T-helper 17 cell (primary cell): ENCODE measurements at places on chromosomes 4 and X.

DNA sequence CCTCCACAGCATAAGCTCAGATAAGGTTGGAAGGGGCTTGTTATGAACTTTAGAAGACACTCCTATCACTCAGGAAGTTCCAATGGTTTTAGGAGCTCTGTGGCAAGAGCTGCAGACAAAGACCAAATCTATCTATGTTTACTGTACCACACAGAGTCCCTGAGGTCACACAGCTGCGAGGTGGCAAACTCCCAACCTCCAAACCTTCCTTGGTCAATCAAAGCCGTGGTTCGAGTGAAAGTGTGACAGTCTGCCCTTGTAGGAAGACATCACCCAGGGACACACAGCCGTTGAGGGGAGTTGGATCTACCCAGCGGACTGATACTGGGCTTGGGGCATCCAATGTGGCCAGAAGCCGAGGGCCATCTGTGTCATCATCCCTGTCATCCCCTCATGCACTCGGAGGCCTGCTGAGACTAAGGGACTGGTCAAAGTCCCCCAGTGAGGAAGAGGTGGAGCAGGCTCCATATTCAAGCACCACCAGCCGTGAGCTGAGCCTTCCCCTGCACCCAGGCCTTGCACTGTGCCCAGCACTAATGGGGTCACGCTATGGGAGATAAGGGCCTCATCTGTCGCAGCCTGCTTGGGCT, 26.8 kb downstream of the MAN2B2 start:
- no peak for DNase-seq

- no peak for DNase-seq
Observed at GRCh38 chrX:14173873-14174272, 144.2 kb upstream of the GEMIN8 start.

- no peak for DNase-seq
Observed at GRCh38 chrX:51461053-51462044, 35.0 kb downstream of the NUDT11 start.

GRCh38 chrX:5957506-5957905, 271.2 kb downstream of the NLGN4X start:
- no peak for DNase-seq

DNA sequence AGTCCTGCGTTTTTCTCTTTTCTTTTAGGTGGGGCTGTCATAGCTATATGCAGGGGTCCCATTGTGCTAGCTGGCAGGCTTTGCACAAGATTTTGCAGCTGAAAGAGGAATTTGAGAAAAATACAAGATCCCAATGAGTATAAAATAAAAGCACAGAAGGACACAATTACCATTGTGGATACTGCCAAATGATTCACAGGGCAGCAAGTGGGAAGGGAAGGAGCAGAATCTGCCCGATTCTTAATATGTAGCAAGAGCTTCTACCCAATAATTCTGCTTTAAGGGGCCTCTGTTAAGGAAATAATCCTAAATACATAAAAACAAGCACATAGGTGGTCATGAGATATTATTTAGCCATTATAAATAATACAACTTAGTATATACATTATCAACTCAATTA, 25.9 kb upstream of the ING2 start:
- DNase-seq, result no peak

GRCh38 chrX:70336767-70337166, 46.9 kb downstream of the KIF4A start:
- DNase-seq, result no peak

DNA sequence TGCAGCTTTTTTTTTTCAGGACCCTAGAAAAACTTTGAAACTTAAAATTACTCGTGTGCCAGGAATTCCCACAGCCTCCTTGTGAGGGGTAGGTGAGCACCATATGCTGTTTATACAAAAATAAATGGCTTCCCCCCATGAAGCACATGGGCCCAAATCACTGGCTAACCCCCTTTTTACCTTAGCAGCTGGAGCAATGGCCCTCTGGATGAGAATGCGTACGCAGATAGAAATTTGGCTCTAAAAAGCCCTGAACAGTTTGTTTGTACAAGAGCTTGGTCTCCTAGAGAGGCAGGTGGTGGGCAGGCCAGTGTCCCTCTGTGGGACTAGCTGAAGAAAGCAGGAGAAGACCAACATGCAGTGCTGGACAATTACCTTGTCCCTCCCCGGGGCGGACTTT, 76.5 kb downstream of the SLC9A6 start:
- DNase-seq, result no peak

GRCh38 chr4:67393699-67394281, 151.5 kb downstream of the CENPC start:
- DNase-seq, result no peak

- no peak for DNase-seq
Observed at GRCh38 chrX:9293051-9293496, 171.8 kb upstream of the TBL1X start.

GRCh38 chr4:176654565-176655216, 138.0 kb downstream of the VEGFC start:
- DNase-seq, result no peak

GRCh38 chr4:46316215-46316614, 73.7 kb downstream of the GABRA2 start:
- DNase-seq, result no peak
